ENCODE measurements at places on chromosomes 13 and 19.
A peak's percentile ranks its signal among the peaks of the same experiment; 100 is the strongest.

- no peak for DNase-seq
Observed at GRCh38 chr19:34308381-34309367, 54.3 kb downstream of the GARRE1 start.

GRCh38 chr19:13952931-13953531 is 722 bp downstream of the DCAF15 start:
- no peak for DNase-seq

DNA sequence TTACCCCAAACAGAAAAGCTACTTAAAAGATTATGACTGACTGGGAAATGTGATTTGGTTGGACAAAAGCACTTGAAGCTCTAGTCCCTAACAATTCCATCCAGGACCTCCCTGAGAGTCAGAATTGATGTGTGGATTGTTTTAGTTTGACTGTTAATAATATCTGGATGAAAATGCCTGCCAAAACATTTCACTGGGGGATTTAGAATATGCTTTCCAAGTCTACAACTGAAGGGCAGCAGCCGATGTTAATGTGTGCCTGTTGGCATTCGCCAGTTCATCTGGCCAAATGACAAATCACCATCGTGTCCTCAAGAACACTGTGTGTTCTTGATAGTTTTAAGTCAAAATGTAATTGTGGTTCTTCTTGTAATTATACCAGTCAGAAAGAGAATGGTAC is 76.0 kb upstream of the TSC22D1 start:
- DNase-seq, result no peak

DNA sequence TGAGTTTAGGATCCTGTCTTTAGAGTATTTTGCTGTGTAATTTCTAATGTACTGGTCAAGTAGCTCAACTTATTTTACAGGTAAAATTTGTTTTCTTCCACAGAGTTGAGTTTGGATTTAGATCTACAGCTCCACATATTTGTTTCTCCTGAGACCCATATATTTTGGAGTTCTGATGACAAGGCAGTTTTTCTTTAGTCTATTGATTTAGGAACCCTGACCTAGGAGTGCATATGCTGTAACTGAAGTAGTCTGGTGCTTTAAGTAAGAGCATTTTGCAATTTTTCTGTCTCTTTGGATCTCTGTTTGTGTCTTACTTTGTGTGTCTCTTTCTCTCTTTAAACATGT is 19.5 kb upstream of the SPRY2 start:
- DNase-seq, result no peak

DNA sequence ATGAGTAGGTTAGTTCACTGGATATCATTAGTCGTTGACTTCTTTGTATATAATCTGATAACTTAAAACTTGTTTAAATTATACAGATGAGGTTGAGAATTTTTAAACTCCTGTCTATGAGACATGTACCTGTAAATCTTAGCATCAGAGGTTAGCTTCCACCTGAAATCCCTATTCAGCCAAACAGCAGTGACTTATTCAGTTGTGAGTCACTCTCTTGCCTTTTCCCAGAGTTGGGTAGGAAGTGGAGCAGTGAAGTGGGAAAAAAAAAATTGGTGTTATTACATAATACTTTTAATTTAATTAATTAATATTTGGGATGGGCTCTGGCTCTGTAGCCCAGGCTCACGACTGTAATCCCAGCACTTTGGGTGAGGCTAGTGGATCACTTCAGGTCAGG is 32.9 kb downstream of the ZNF701 start:
- no peak for DNase-seq

GRCh38 chr19:6423499-6424194 is 964 bp downstream of the KHSRP start:
- no peak for DNase-seq

GRCh38 chr13:71306821-71307220 is 560.2 kb downstream of the DACH1 start:
- no peak for DNase-seq

DNA sequence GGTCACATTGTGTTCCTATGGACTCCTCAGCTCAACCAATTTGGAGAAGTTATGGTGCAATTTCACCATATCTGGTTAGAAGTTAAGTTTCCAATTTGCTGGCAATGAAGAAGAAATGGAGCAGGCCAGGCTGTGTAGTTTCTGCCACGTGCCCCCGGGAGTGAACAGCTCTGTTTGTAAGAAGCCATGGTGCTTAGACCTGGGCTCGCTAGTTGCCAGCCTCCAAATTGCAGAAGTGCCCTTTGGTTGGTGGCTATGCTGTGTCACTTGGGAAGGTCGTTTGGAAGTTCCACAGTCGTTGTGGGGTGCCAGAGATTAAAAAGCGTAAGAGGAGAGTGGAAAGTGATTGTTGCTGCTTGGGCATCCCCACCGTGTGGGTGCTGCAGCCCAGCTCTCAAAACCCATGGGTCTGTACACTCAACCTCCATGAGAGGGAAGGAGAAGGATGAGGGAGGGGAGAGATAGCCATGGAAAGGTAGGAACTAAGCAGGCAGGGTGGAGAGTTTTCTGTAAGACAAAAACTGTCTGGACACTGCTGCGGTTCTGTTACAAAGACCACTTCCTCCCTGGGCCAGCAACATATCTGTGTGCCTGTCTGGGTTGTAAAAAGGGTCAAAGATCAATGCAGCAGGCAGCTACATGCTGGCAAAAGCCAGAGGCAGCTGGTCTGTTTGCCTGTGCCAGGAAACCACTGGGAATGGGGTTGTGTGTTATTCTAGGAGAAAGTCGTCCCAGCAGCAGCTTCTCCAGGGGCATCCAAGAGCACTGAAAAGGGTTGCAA is 10.8 kb downstream of the ALOX5AP start:
- DNase-seq, result peak; percentile 37

DNA sequence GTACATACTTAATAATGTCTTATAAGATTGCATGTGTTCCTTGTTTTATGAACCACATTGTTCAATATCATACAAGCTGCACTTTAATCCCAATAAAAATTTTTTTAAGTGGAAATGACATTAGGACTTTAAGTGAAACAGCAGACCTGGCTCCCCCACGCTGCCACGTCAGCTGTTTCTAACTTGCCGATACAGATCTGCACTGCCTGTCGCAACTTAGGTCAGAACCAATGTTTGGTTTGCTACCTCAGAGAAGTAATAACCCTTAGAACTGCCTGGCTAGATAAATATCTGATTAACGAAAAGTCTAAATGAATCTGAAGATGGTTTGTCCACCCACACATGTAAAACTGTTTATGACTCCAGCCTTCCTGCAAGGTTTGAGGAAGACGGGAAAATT is 327.5 kb upstream of the DACH1 start:
- no peak for DNase-seq

DNA sequence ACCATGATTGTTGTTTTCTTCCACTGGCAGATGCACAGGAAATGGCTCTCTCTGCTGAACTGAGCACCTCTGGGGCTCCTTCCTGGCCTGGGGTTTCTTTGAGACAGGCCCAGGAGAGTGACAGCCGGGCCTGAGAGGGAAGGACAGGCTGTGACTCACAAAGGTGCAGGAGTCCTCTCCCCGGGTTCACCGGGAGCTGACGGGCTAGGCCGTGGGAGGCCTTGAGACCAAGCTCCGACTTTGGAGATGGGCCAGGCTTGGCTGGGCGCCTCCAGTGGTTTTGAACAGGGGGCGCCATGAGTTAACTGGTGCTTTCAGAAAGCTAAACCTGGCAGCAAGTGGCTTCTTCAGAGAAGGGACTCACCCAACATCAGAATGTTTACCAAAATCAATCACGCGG is 143.4 kb downstream of the URI1 start:
- DNase-seq, result no peak

Data from NCI-H524 (cell line).